Prostate gland (tissue), 2 donors: ENCODE measurements at places on chromosomes 1 and 21. TPM values are rescaled to one million over a fixed set of nuclear protein-coding genes. Genes with fewer than 3 reads are reported as not detected.

DNA sequence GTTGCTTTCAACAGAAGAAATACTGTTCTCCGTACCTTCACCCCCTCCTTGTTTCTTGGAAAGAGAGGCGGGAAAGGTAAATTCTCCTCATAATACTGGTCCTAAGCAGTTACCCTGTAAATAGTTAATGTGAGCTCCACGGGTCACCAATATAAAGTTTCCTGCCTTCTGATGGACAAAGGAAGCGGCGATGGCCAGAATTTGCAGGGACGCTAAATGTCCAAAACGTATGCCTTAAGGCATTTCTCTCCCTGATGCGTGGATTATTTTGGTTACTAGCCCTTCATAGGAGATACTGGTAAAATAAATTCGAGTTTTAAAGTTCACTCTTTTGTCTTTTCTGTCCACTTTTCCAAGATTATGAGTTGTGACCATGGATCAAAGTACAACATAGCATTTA, 898 bp upstream of the PTGS2 start:
- peak overlapping the region; percentile 52 for H3K4me3 ChIP-seq
- no peaks in the 10 kb centered on the region for H3K36me3 ChIP-seq
- DNase-seq = no peak

DNA sequence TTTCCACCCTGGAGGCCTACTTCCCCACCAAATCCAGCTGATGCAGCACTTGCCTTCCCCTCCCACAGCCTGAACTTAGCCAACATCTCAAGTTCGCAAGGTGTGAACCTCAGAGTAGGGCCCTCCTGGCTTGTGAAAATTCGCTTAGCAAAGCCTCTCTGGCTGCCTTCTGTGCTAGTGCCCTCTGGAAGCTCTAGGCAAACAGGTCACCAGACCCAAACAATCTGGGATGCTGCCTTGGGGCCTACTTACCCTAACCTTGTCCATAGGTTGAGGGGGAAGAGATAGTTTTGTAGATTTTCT, 30.3 kb upstream of the TRABD2B start:
- no peak for DNase-seq
- H3K27ac ChIP-seq = no peak overlapping the region
- no peaks in the 10 kb centered on the region for H3K4me1 ChIP-seq

Gene ZNF670
- total RNA-seq = 4.7 TPM

DNA sequence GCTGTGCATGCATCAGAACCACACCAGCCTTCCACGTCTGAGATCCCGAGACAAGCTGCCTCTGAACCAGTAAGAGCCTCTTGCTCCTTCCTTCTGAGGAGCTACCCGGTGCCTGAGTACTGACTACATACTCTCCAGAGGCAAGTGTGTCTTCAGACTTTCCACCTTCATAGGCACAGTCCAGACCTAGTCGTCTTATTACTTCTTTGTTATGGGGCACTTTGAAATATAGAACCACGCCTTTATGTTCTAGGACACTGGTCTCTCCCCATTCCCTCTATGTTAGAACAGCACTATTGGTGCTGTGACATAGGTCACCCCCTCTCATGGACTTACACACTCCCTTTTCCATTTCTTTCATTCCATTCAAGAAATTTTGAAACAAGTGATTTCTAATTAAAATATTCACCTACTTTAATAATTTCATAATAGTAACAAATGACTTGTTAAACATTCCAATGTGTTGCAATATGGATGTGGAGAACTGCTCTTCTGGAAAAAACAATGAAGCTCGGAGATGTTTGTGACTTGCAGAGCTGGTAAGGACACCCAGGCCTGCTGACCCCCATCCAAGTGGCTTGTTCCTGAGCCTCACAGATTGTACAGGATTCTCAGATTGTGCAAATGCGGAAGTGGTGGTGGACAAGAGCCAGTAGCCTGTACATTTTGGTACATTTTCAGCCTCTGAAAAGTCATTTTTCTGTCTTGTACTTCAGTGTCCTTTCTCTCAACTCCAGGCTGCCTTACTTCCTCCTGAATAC, 76.1 kb upstream of the SIPA1L2 start:
- H3K27me3 ChIP-seq = no peaks in the 10 kb centered on the region
- H3K4me3 ChIP-seq = no peak overlapping the region
- peak overlapping the region; percentile 60 for H3K27ac ChIP-seq
- no peaks in the 10 kb centered on the region for H3K36me3 ChIP-seq
- no peak for DNase-seq

DNA sequence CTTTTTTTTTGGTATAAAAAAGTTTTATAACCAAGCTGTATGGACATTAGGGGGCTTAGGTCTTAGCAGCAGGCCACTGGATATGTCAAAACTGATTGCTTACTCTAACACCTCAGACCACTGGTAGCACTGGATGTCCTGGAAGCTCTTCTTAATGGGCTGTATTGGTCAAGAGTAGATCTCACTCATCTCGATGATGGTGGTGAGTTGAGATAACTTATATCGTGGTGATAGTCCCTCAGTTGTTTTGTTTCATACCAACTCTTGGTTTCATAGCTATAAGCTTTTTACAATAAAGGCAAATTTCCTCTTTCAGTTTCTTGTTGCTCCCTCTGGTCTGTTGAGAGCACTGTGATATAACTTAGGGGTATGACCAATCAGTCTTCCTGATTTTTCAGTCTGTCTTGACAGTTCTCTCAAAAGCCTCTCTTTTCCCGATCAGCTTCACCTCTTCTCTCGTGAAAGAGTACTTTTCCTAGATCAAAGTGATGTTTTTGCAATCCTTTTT, 9.7 kb upstream of the AGO1 start:
- H3K36me3 ChIP-seq = no peaks in the 10 kb centered on the region
- no peak overlapping the region for H3K4me3 ChIP-seq
- H3K27me3 ChIP-seq = no peaks in the 10 kb centered on the region
- DNase-seq = no peak

- no peaks in the 10 kb centered on the region for H3K36me3 ChIP-seq
- no peak overlapping the region for H3K4me3 ChIP-seq
- DNase-seq = no peak
- no peak overlapping the region for H3K27ac ChIP-seq
- H3K4me1 ChIP-seq = no peaks in the 10 kb centered on the region
Observed at GRCh38 chr1:241972703-241973369, 15.3 kb downstream of the BECN2 start.

- no peak for DNase-seq
- no peaks in the 10 kb centered on the region for H3K36me3 ChIP-seq
- H3K27me3 ChIP-seq = no peaks in the 10 kb centered on the region
- H3K4me1 ChIP-seq = no peaks in the 10 kb centered on the region
Observed at GRCh38 chr1:211420845-211421454, 71.0 kb downstream of the RD3 start.

- H3K36me3 ChIP-seq = peaks cover 26% of the 10 kb centered on the region
- peaks cover 14% of the 10 kb centered on the region for H3K4me1 ChIP-seq
- H3K27me3 ChIP-seq = no peaks in the 10 kb centered on the region
Observed at GRCh38 chr1:2303016-2303775, 75.1 kb downstream of the SKI start.

DNA sequence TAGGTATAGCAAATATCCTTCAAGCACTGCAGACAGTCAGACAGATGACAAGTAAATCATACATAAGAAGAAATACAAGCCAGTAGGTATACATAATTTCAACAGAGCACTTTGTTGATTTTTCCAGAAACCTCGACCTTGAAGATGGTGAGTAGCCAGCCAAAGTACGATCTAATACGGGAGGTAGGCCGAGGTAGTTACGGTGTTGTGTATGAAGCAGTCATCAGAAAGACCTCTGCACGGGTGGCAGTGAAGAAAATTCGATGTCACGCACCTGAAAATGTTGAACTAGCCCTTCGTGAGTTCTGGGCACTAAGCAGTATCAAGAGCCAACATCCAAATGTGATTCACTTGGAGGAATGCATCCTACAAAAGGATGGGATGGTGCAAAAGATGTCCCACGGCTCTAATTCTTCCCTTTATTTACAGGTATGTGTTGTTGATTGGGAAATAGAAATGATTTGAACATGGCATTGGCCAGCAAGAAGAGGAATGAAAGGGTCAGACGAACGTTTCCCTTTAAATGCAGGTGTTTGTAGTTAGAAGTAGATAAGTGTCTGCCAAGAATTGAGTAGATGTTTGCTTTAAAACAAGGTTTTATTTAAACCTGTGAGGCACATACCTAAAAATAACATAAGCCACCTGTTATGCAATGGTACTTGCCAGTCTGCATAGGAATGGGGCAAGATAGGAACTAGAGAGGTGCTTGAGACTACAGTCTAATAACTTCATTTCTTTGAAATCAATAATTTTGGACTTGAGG, 2.7 kb downstream of the PDIK1L start:
- no peak overlapping the region for H3K4me3 ChIP-seq
- H3K27ac ChIP-seq = no peak overlapping the region
- no peaks in the 10 kb centered on the region for H3K27me3 ChIP-seq
- H3K4me1 ChIP-seq = no peaks in the 10 kb centered on the region
- no peaks in the 10 kb centered on the region for H3K36me3 ChIP-seq
- DNase-seq = no peak

GRCh38 chr1:24021403-24022266, 41.5 kb upstream of the SRSF10 start:
- DNase-seq = no peak
- no peaks in the 10 kb centered on the region for H3K27me3 ChIP-seq
- H3K27ac ChIP-seq = no peak overlapping the region
- H3K36me3 ChIP-seq = no peaks in the 10 kb centered on the region

Gene CFAP298
- 43.4 TPM for total RNA-seq
